ENCODE measurements at places on chromosomes 7 and 10. TPM values are rescaled to one million over a fixed set of nuclear protein-coding genes. Genes with fewer than 3 reads are reported as not detected.

DNA sequence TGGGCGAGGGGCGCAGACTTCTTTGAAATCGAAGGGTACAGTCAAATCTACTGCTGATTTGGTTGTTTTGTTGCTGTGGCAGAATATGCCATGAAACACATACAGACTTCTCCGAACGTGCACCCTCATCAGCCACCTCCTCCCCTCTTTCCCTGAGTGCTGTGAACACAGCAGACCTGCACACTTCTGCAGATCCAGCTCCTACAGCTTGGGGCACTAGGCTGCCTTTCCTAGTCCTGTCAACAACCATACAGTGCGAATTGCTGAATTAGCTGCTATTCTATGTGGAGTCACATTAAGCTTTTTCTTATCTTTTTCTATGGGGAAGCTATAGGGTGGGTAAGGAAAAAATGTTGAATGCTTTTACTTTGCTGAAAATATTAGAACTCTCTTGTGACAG, 57.5 kb downstream of the COL17A1 start:
- no peaks in the 10 kb centered on the region for H3K27me3 ChIP-seq
- peak; percentile 81 for DNase-seq
- H3K4me1 ChIP-seq = peaks cover 31% of the 10 kb centered on the region
- peak overlapping the region; percentile 61 for H3K27ac ChIP-seq
- peaks cover 5% of the 10 kb centered on the region for H3K36me3 ChIP-seq

GRCh38 chr10:120480065-120480600, 23.1 kb downstream of the PLPP4 start:
- H3K4me1 ChIP-seq = no peaks in the 10 kb centered on the region
- DNase-seq = no peak
- no peak overlapping the region for H3K4me3 ChIP-seq
- H3K27me3 ChIP-seq = no peaks in the 10 kb centered on the region

DNA sequence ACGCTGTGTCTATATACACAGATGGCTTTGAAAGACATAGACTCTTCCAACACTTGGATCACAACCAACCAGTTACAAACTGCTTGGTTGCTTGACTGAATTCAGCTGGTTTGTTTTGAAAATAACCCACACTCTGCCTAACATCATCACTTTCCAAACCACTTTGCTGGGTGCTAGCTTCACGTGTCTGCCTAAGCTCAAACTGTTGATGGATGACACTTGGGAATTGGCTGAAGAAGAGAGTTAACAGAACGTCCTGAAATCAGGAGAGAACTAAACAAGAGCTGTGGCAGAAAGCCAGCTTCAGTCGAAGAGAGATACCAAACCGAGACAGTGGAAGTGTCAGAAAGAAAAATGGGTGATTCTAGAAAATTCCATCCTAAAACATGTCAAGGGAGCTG, 420.8 kb upstream of the AUTS2 start:
- H3K27me3 ChIP-seq = peaks cover 10% of the 10 kb centered on the region
- no peak overlapping the region for H3K4me3 ChIP-seq
- peak; percentile 27 for DNase-seq
- no peaks in the 10 kb centered on the region for H3K4me1 ChIP-seq
- no peak overlapping the region for H3K27ac ChIP-seq
- H3K36me3 ChIP-seq = no peaks in the 10 kb centered on the region

- no peaks in the 10 kb centered on the region for H3K4me1 ChIP-seq
- H3K27ac ChIP-seq = no peak overlapping the region
- no peak for DNase-seq
- no peak overlapping the region for H3K4me3 ChIP-seq
Observed at GRCh38 chr7:111749625-111750024, 187.3 kb upstream of the IMMP2L start.

GRCh38 chr10:67487906-67488619, 207.9 kb downstream of the CTNNA3 start:
- no peaks in the 10 kb centered on the region for H3K36me3 ChIP-seq
- no peak for DNase-seq
- no peaks in the 10 kb centered on the region for H3K27me3 ChIP-seq
- H3K4me3 ChIP-seq = no peak overlapping the region

Gene CNPY1
- not detected for total RNA-seq

Gene SSC4D
- total RNA-seq = 17.3 TPM
